ENCODE measurements at places on chromosomes 6 and 20.
A peak's percentile ranks its signal among the peaks of the same experiment; 100 is the strongest.

- peaks cover 10% of the 10 kb centered on the region for H3K27me3 ChIP-seq
- H3K27ac ChIP-seq, result no peak overlapping the region
- H3K4me1 ChIP-seq, result no peaks in the 10 kb centered on the region
- H3K4me3 ChIP-seq, result no peak overlapping the region
- no peaks in the 10 kb centered on the region for H3K36me3 ChIP-seq
- DNase-seq, result no peak
Measured at GRCh38 chr20:45538209-45538799, 978 bp downstream of the WFDC6 start.

DNA sequence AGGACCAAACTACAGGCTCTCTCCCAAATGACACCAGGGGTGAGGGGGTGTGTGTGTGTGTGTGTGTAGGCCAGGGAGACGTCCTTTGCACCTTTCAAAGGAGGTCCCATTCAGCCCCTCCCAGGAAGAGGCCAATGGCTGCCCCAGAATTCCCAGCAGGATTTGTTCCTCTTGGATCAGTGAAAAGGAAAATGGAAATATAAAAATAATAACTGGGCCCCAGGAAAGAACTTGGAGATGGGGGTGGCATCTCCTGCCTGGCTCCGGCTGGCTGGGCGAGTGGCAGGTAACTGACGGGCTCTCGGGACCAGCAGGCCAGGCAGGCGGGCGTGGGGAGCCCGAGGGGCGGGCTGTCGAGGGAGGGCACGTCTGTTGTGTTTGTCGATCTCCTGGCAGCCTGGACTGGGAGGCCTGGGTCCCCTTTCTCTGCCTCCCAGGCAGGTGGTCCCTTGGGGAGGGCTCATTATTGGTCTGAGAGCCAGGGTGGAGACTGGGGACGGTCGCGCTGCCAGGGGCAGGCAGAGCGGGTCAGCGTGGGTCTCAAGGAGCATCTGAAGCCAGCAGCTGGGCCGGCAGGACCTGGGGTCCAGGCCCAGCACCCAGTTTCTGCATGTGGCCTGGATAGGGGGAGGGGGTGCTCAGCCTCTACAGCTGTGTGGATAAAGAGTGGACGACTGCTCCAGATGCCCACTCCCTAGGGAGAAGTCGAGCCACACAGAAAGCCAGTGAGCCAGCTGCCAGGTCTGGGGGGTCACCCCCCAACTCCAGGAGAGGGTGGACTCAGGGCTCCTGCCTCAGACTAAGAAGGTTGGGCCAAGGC lies 3.1 kb downstream of the NOL4L start:
- peaks cover 45% of the 10 kb centered on the region for H3K4me1 ChIP-seq
- DNase-seq, result no peak
- H3K27me3 ChIP-seq, result no peaks in the 10 kb centered on the region
- H3K4me3 ChIP-seq, result no peak overlapping the region
- H3K36me3 ChIP-seq, result no peaks in the 10 kb centered on the region

GRCh38 chr20:9912858-9913434 lies 74.1 kb upstream of the PAK5 start:
- H3K27ac ChIP-seq, result no peak overlapping the region
- H3K36me3 ChIP-seq, result no peaks in the 10 kb centered on the region
- H3K4me1 ChIP-seq, result no peaks in the 10 kb centered on the region
- no peaks in the 10 kb centered on the region for H3K27me3 ChIP-seq
- no peak for DNase-seq

DNA sequence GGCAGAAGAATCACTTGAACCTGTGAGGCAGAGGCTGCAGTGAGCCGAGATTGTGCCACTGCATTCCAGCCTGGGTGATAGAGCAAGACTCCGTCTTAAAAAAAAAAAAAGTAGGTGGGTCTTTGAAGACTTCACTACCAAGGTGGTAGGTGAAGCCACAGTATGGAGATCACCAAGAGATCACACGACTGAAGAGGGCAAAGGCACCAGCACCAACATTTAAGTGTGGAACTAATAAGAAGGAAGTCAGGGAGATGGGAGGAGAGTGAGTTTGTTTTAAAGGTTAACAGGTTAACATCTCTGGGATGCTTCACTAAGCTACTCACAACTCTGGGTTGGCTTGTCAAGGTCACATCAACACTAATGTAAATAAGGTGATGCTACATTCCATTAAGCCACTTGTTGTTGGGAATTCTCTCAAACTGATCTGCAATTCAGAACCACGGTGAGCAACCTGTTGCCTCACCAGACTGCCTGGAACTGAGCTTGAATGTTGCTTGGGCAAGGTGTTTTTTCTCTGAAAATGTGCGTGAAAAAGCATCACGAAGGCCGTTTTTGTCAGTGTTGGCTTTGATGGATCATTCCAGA lies 48.7 kb downstream of the KCTD20 start:
- no peaks in the 10 kb centered on the region for H3K4me1 ChIP-seq
- H3K36me3 ChIP-seq, result peaks cover 32% of the 10 kb centered on the region
- DNase-seq, result no peak
- no peak overlapping the region for H3K27ac ChIP-seq
- no peak overlapping the region for H3K4me3 ChIP-seq

DNA sequence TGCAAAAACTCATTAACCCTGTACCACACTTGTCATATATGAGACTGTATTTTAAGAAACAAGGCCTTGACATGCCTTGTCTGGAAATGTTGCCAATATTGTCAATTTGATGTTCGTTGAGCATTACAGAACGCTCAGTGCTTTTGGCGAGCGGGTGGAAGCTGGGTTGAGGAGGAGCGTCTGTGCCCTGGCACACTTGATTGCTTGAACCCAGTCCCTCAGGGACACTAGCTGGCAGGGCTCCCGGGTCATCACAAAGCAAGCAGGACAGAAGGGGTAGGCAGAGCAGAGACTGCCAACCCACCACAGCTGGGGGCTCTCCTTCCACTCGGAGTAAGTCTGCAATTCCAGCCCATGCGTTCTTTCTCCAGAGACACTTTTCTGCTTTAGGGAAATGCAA lies 286.3 kb downstream of the KHDC1L start:
- DNase-seq, result no peak
- no peaks in the 10 kb centered on the region for H3K36me3 ChIP-seq
- no peak overlapping the region for H3K4me3 ChIP-seq
- no peak overlapping the region for H3K27ac ChIP-seq

- H3K27me3 ChIP-seq, result no peaks in the 10 kb centered on the region
- H3K27ac ChIP-seq, result no peak overlapping the region
- H3K36me3 ChIP-seq, result no peaks in the 10 kb centered on the region
- DNase-seq, result no peak
- H3K4me1 ChIP-seq, result no peaks in the 10 kb centered on the region
- H3K4me3 ChIP-seq, result no peak overlapping the region
Measured at GRCh38 chr6:39753725-39754045, 28.5 kb upstream of the KIF6 start.

DNA sequence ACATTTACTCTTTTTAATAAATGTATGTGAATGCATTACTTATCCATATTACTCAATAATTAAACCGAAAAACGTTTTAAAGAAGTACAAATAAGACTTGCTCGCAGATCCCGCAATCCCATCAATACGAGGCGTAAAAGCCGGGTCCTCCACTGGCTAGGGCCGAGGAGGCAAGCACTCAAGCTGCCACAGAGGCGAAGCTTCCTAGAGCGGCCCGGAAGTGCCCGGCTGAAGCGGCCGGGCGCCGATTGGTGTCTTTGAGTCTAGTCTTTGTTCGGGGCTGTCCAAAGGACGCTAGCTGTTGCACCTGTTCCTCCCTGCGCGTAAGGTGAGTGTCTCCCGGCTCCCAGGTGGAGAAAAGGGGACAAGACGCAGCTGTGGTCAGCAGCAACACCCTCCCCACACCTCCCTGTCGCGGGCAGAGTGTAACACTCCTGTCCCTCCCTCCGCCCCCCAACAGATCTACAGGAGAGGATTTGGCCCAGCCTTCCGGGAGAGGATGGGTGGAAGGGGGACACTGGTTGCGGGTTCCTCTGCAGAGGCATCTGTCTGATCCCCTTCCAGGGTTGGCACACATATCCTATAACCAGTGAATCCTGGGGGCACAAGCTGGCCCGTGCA lies at the start of gene ZSCAN16:
Gene ZSCAN16 (plus strand): TSS at position 260 of the 621 bp plus-strand sequence. CDS start 835 bp downstream, outside the sequence.
- H3K4me1 ChIP-seq, result peaks cover 15% of the 10 kb centered on the region
- peaks cover 21% of the 10 kb centered on the region for H3K36me3 ChIP-seq
- H3K27me3 ChIP-seq, result no peaks in the 10 kb centered on the region
- H3K4me3 ChIP-seq, result peak within 1 kb of the TSS; percentile 70

DNA sequence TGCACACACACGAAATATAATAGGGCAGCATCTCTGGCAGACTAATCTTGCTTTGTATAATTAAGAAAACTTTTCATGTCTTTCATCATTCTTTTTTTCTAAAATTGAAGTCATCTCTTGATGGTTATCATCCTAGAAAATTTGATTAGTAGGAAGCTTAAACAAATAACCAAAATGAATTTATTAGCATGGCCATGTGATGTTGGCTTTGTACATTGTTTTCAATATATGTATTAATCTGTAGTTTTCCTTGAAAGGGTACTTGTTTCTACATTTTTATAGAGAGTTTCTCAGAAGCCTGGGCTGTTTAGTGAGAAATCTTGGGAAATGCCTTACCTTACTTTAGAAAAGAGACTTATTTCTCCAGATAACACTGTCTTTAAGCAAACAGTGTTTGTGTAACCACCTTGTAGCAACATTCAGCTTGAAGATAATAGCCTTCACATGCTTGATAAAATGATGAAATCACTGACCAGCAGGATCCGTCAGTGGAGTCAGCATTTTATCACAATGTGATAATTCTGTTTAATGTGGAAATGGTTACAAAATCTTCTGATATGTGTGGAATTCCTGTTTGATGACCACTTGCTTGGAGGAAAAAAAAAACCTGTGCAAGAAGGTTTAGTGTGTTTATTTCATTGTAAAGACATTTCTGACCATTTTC lies 147.8 kb downstream of the MACROD2 start:
- H3K4me3 ChIP-seq, result no peak overlapping the region
- no peaks in the 10 kb centered on the region for H3K27me3 ChIP-seq
- no peak overlapping the region for H3K27ac ChIP-seq
- DNase-seq, result no peak
- no peaks in the 10 kb centered on the region for H3K4me1 ChIP-seq

- DNase-seq, result no peak
- peaks cover 6% of the 10 kb centered on the region for H3K4me1 ChIP-seq
Measured at GRCh38 chr20:60063739-60064380, 105.6 kb downstream of the CDH26 start.

DNA sequence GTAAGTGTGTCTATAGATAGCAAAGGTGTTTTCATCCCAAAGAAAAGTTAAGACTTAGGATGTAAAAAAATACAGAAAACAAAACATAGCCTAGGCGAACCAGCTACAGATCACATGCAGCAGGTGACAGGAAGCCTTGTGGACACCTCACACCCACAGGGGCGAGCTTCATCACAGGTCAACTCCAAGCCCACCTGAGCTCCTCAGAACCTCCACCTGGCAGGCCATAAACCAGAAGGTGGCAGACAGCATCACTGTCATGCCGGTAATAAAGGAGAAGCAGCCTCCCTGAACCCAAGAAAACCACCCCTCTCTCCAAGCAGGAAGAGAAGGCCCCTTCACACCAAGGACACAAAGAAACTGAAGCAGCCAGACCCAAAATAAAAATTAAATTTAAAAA lies 1.0 kb downstream of the RALGAPA2 start:
- H3K27me3 ChIP-seq, result no peaks in the 10 kb centered on the region
- H3K4me3 ChIP-seq, result peak overlapping the region; percentile 76
- DNase-seq, result no peak
- peak overlapping the region; percentile 85 for H3K27ac ChIP-seq
- peaks cover 9% of the 10 kb centered on the region for H3K4me1 ChIP-seq
- no peaks in the 10 kb centered on the region for H3K36me3 ChIP-seq

DNA sequence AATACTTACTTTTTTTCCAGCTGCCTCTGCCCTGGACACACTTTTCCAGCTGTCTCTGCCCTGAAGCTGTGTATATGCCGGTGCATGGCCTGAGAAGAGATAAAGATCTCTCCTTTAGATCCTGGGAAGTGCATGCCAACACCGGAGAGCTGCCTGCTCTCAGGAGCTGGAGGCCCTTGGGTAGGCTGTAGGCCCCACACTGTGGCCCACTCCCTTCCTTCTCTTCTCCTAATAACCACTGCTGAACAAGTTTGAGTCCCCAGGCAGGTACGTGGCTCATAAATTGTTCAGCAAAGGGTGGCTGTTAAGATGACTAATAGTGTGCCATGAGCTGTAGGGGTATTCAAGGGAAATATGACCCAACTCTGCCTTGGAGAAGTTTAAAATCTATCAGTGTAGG lies 102.5 kb downstream of the CD24 start:
- H3K27ac ChIP-seq, result no peak overlapping the region
- no peaks in the 10 kb centered on the region for H3K4me1 ChIP-seq
- no peak for DNase-seq
- no peaks in the 10 kb centered on the region for H3K27me3 ChIP-seq

DNA sequence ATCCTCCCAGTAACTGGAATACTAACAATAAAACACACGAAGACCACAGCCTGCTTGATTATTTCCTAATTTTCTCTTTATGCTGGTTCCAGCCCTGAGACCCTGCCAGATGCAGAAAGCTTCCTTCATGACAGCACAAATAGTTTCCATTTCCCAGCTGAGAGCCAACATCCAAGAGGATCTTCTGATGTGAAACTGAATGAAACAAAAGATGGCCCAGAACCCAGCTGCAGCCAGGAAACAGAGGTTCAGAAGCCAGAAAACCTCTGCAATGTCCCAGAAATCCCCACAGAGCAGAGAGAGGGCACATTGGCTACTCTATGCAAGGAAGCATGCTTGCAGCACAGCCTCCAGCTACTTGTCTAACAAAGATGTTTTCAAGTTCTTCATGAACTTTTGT lies 61.8 kb upstream of the PLEKHG1 start:
- H3K27ac ChIP-seq, result no peak overlapping the region
- H3K4me3 ChIP-seq, result no peak overlapping the region
- DNase-seq, result no peak
- H3K36me3 ChIP-seq, result no peaks in the 10 kb centered on the region

- H3K27ac ChIP-seq, result no peak overlapping the region
- no peak for DNase-seq
- no peaks in the 10 kb centered on the region for H3K4me1 ChIP-seq
Measured at GRCh38 chr6:81606965-81607381, 145.5 kb downstream of the TENT5A start.

GRCh38 chr6:44527583-44528369 lies 140.3 kb downstream of the CDC5L start:
- no peak overlapping the region for H3K27ac ChIP-seq
- H3K4me3 ChIP-seq, result no peak overlapping the region
- no peaks in the 10 kb centered on the region for H3K4me1 ChIP-seq
- H3K36me3 ChIP-seq, result no peaks in the 10 kb centered on the region
- no peak for DNase-seq

DNA sequence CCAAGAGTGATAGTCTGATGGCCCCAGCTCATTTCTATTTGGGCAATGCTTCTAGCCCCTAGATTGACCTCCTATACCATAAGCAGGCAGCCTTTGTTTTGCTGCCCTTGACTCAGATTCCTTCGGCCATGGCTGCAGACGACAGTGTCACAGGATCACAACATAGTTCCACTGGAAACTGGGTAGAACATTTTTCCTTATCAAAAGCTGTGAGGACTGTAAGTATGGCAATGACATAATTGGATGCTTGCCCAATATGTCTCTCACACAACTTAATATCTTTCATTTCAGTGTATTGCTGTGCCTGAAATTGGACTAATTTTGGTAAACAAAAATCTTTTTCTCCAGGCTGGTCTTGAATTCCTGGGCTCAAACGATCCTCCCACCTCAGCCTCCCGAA lies 22.9 kb downstream of the KIF6 start:
- DNase-seq, result no peak
- H3K4me1 ChIP-seq, result no peaks in the 10 kb centered on the region
- no peaks in the 10 kb centered on the region for H3K27me3 ChIP-seq
- H3K4me3 ChIP-seq, result no peak overlapping the region

All from effector memory CD4-positive, alpha-beta T cell (primary cell).